Activated T-helper 2 cell treated with anti-CD3 and anti-CD28 coated beads, Interferon-gamma antibody, Interleukin-2, Interleukin-4, amounts not matched to agents 10 μg/mL and 5 μg/mL and 100 μg/mL, durations not matched to agents 14 hours and 24 hours and 36 hours (primary cell): ENCODE measurements at places on chromosomes 13 and 19. TPM values are rescaled to one million over a fixed set of nuclear protein-coding genes. Genes with fewer than 3 reads are reported as not detected.

Gene FUT6
- total RNA-seq, result not detected in 2 replicates

Gene HIF3A
- total RNA-seq, result not detected in 2 replicates

Gene TTC9B
- not detected in 2 replicates for total RNA-seq

Gene PDCD5
- 207 and 216 TPM in 2 replicates for total RNA-seq

Gene KIR3DL2
- 0.64 and 0.69 TPM in 2 replicates for total RNA-seq

Gene PNMA8A
- not detected in 2 replicates for total RNA-seq

Gene ADGRE2
- 2.7 and 3.6 TPM in 2 replicates for total RNA-seq

Gene PSG11
- total RNA-seq, result not detected in 2 replicates

Gene CHAF1A
- 81.9 and 87.8 TPM in 2 replicates for total RNA-seq

DNA sequence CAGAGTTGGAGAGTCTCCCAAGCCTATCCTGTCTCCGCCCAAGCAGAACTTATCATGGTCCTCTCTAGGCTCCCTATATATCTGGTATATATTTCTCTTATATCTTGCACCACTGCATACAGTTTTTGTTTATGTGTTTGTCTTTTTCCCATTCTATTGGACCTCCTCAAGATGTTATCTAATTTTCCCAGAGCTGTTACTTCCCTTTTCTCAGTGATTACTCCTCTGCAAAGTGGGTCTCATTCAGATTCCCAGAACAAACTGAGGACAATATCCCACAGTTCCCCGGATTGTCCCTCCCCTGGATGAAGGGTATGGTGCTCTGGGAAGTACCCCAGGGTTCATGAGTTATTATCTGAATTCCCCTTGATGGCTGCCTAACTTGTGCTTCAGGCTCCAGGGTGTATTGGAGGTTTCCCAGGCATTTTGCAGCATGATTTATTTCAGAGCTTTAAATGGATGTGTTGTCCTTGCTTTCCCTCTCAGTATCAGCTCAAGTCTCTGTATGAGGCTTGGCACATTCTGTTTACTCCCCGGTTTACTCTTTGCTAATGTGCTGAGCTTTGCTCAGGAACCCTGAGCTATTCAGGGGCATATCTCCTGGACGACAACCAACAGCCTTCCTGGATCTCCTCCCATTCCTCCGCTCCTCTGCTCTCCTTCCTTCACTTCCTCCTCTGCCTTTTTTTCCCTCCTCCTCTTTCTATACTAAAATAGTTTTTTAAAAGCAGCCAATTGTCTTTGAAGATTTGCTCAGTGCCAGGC is 329.3 kb downstream of the SPRY2 start:
- no peak for DNase-seq
- H3K4me1 ChIP-seq, result no peaks in the 10 kb centered on the region
- H3K27ac ChIP-seq, result no peak overlapping the region
- H3K4me3 ChIP-seq, result no peak overlapping the region
- no peaks in the 10 kb centered on the region for H3K27me3 ChIP-seq
- H3K36me3 ChIP-seq, result no peaks in the 10 kb centered on the region

GRCh38 chr19:6610934-6611852 is 20.2 kb upstream of the CD70 start:
- no peak overlapping the region for H3K27ac ChIP-seq
- H3K27me3 ChIP-seq, result peaks cover 1% of the 10 kb centered on the region
- peaks cover 38% of the 10 kb centered on the region for H3K4me1 ChIP-seq
- H3K4me3 ChIP-seq, result no peak overlapping the region
- DNase-seq, result no peak
- H3K36me3 ChIP-seq, result peaks cover 3% of the 10 kb centered on the region

GRCh38 chr19:49555600-49556411 is 24.6 kb downstream of the NOSIP start:
- peak; percentile 73 for DNase-seq
- no peaks in the 10 kb centered on the region for H3K27me3 ChIP-seq
- peak overlapping the region; percentile 99 for H3K27ac ChIP-seq
- no peak overlapping the region for H3K4me3 ChIP-seq
- peaks cover 61% of the 10 kb centered on the region for H3K4me1 ChIP-seq
- peaks cover 66% of the 10 kb centered on the region for H3K36me3 ChIP-seq

- H3K4me3 ChIP-seq, result no peak overlapping the region
- H3K4me1 ChIP-seq, result no peaks in the 10 kb centered on the region
- no peak for DNase-seq
- H3K27me3 ChIP-seq, result no peaks in the 10 kb centered on the region
- peaks cover 15% of the 10 kb centered on the region for H3K36me3 ChIP-seq
Measured at GRCh38 chr19:32627714-32628270, 46.8 kb downstream of the PDCD5 start.

- H3K4me3 ChIP-seq, result no peak overlapping the region
- peaks cover 57% of the 10 kb centered on the region for H3K4me1 ChIP-seq
- DNase-seq, result no peak
- H3K36me3 ChIP-seq, result peaks cover 34% of the 10 kb centered on the region
Measured at GRCh38 chr13:48561466-48562235, 28.8 kb upstream of the RCBTB2 start.

GRCh38 chr19:33441828-33442227 is 68.3 kb downstream of the CEBPG start:
- H3K4me1 ChIP-seq, result peaks cover 2% of the 10 kb centered on the region
- no peaks in the 10 kb centered on the region for H3K36me3 ChIP-seq
- H3K4me3 ChIP-seq, result no peak overlapping the region
- DNase-seq, result no peak
- H3K27ac ChIP-seq, result no peak overlapping the region

- H3K27ac ChIP-seq, result peak within 1 kb of the TSS; percentile 95
- peaks cover 28% of the 10 kb centered on the region for H3K4me1 ChIP-seq
- peak; percentile 46 for DNase-seq
- H3K4me3 ChIP-seq, result peak within 1 kb of the TSS; percentile 75
- no peaks in the 10 kb centered on the region for H3K27me3 ChIP-seq
- peaks cover 3% of the 10 kb centered on the region for H3K36me3 ChIP-seq
Measured at GRCh38 chr19:38425810-38426466, at the start of gene RASGRP4. TSS of gene RASGRP4 (minus strand) at chr19:38426219. CDS start at chr19:38426091, 128 bp downstream.

- no peak overlapping the region for H3K27ac ChIP-seq
- H3K36me3 ChIP-seq, result peaks cover 57% of the 10 kb centered on the region
- no peaks in the 10 kb centered on the region for H3K27me3 ChIP-seq
- no peak for DNase-seq
Measured at GRCh38 chr13:27076421-27076820, 95.2 kb downstream of the USP12 start.

GRCh38 chr13:48110132-48110868 is 15.4 kb upstream of the MED4 start:
- peaks cover 24% of the 10 kb centered on the region for H3K27me3 ChIP-seq
- H3K27ac ChIP-seq, result no peak overlapping the region
- H3K4me3 ChIP-seq, result no peak overlapping the region
- peaks cover 5% of the 10 kb centered on the region for H3K4me1 ChIP-seq
- no peaks in the 10 kb centered on the region for H3K36me3 ChIP-seq

GRCh38 chr13:40566811-40567210 is 99.6 kb downstream of the FOXO1 start:
- H3K4me3 ChIP-seq, result no peak overlapping the region
- H3K4me1 ChIP-seq, result peaks cover 57% of the 10 kb centered on the region
- H3K27me3 ChIP-seq, result no peaks in the 10 kb centered on the region
- DNase-seq, result no peak
- no peak overlapping the region for H3K27ac ChIP-seq
- H3K36me3 ChIP-seq, result peaks cover 5% of the 10 kb centered on the region

GRCh38 chr19:39704181-39705044 is at the start of gene LGALS14:
TSS of gene LGALS14 (plus strand) at chr19:39704481. CDS start at chr19:39704529, 48 bp downstream.
- no peaks in the 10 kb centered on the region for H3K36me3 ChIP-seq
- H3K27ac ChIP-seq, result peak within 1 kb of the TSS; percentile 56
- DNase-seq, result no peak
- H3K27me3 ChIP-seq, result peaks cover 19% of the 10 kb centered on the region
- no peak within 1 kb of the TSS for H3K4me3 ChIP-seq

- no peaks in the 10 kb centered on the region for H3K4me1 ChIP-seq
- H3K27me3 ChIP-seq, result peaks cover 9% of the 10 kb centered on the region
- no peaks in the 10 kb centered on the region for H3K36me3 ChIP-seq
Measured at GRCh38 chr19:38745316-38745715, 1.0 kb upstream of the CAPN12 start.

- DNase-seq, result no peak
- H3K27me3 ChIP-seq, result no peaks in the 10 kb centered on the region
- H3K4me1 ChIP-seq, result peaks cover 3% of the 10 kb centered on the region
- no peak overlapping the region for H3K27ac ChIP-seq
- peaks cover 67% of the 10 kb centered on the region for H3K36me3 ChIP-seq
- no peak overlapping the region for H3K4me3 ChIP-seq
Measured at GRCh38 chr13:52665325-52665724, 12.7 kb downstream of the SUGT1 start.
